Activated CD8-positive, alpha-beta T cell treated with anti-CD3 and anti-CD28 coated beads for 36 hours (primary cell): ENCODE measurements at places on chromosomes 2 and 18. TPM values are rescaled to one million over a fixed set of nuclear protein-coding genes. Genes with fewer than 3 reads are reported as not detected.

The GALNT3 gene
- 2.8 TPM for total RNA-seq

- no peak for DNase-seq
Measured at GRCh38 chr2:53784436-53784835, 2.3 kb downstream of the ASB3 start.

The ICA1L gene
- 7.1 TPM for total RNA-seq

DNA sequence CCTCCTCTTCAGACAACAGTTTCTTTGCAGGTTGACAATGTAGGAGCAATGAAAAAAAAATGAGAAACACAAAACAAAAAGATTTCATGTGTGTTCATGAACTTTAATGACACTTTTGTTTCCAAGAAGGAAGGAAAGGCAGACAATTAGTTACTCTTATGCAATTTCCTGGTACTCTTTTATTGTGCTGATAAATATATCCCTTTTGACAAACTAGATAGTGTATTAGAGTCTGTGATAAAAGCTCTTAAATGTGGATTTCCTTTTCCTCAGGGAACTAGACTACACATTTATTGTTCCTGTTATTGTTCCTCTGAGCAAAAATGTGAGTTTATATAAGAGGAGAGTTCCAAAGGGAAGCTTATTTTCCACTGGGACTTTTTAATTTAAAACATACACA lies 188.7 kb upstream of the NRXN1 start:
- no peak for DNase-seq

The TMEM247 gene
- total RNA-seq = not detected

GRCh38 chr2:235981631-235982030 lies 186.6 kb downstream of the GBX2 start:
- no peak for DNase-seq

The VIT gene
- not detected for total RNA-seq

GRCh38 chr2:176291809-176292283 lies 22.6 kb downstream of the MTX2 start:
- DNase-seq = no peak

DNA sequence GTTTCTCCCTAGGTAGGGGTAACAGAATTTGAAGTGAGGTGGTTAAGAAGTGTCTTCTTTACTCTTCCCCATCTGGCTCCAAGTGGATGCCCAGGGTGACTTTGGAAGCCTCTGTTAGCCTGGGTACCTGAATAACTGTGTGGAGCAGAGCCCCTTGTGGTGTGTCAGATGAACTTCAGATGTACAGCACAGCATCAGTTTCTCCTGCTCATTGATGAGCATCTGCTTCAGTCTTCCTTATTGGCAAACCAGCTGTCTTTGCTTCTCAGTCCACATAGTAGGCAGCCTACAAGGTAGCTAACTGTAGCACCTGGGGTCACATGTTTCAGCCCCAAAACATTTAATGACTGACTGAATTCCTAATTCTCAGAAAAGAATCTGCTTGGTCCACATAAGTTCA lies 56.2 kb upstream of the ATP8B1 start:
- peak; percentile 25 for DNase-seq
